ENCODE measurements at places on chromosomes 1 and 21.

- ATAC-seq, result peak; percentile 80
These were observed 34.7 kb downstream of the LRRC8D start for GRCh38 chr1:89855413-89856123.

DNA sequence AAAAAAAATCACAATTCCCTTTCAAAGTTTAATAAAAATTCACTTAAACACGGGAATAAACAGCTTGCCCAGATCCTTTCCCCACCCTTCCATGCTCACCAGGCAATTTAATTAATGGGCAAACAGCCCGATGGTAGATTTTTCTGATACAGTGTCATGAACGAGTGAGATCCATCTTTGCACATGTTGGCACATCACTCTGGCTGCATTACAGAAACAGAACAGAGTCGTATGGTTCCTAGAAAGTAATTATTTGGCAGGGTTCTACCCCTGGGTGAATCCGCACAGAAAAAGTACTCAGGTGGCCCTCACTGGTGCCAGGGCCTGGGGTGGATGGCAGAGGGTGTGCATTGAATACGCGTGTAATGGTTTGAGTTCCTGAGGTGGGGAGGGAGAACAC, 24.6 kb upstream of the OVAAL start:
- ATAC-seq, result no peak

- ATAC-seq, result no peak
These were observed 81.4 kb downstream of the CHRM3 start for GRCh38 chr1:239467730-239468129.

- no peak for ATAC-seq
These were observed 116.8 kb downstream of the KCNH1 start for GRCh38 chr1:211017075-211017718.

- no peak for ATAC-seq
These were observed 40.6 kb downstream of the STUM start for GRCh38 chr1:226589008-226589733.

DNA sequence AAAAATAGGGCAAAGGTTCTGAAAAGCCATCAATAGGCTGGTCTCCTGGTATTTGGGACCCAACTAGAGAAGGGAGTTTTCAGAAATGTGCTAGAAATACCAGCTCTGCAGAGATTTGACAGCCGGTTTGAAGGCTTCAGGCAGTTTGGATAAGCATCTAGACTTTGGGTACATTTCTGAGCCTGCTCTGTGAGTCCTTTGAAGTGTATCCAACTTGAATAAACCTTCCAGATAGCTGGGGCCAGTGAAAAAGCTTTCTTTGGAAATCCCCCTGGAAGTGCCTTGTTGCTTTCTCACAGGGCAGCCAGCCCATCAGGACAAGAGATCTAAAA, 6.4 kb upstream of the PEF1 start:
- no peak for ATAC-seq

DNA sequence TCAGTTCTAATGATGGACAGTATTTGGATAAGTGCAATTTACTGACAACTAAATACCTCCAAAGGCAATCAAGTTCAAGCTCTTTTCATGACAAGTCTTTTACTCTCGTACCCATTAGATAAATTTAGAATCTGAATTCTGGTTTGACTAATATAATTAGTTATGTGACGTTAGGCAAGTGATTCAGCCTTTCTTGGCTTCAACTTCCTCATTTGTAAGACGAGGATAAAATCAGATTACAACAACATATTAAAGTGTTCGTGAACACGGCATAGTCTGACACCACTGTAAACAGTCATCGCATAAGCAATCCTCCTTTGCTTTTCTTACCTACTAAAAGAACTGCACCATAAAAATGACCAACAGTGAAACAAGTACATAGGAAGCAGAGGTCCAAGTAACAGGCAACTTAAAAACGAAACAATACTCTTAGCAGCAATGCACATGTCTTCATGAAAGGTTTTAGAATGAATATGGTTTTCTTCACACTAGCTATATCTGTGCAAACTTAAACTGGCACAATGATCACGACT, 25.7 kb downstream of the COA6 start:
- ATAC-seq, result peak; percentile 66

DNA sequence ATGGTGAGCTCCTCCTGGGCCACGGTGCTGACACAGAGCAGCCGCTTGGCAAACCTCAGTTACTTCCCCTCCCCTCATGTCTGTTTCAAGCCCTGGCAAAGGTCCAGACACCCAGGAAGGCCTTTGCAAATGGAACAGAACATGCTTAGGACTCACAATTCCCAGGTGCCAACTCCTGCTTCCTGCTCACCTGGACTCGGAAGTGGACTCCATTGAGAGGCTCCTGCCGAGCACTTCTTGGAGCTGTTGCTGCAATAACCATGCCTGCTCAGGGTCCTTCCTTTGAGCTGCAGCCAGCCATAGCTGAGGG, 10.7 kb downstream of the DCST2 start:
- ATAC-seq, result no peak

- ATAC-seq, result no peak
These were observed 3.7 kb downstream of the BACH1 start for GRCh38 chr21:29302359-29302875.

GRCh38 chr1:54047384-54048305, 5.4 kb downstream of the TMEM59 start:
- peak; percentile 59 for ATAC-seq

GRCh38 chr1:180997843-180998504, 24.7 kb downstream of the STX6 start:
- ATAC-seq, result no peak

GRCh38 chr21:40053007-40053406, 185.8 kb downstream of the PCP4 start:
- no peak for ATAC-seq

GRCh38 chr21:34351786-34352241, 12.0 kb upstream of the KCNE2 start:
- ATAC-seq, result peak; percentile 83

- no peak for ATAC-seq
These were observed 537.4 kb upstream of the RGS18 start for GRCh38 chr1:191620883-191621282.

DNA sequence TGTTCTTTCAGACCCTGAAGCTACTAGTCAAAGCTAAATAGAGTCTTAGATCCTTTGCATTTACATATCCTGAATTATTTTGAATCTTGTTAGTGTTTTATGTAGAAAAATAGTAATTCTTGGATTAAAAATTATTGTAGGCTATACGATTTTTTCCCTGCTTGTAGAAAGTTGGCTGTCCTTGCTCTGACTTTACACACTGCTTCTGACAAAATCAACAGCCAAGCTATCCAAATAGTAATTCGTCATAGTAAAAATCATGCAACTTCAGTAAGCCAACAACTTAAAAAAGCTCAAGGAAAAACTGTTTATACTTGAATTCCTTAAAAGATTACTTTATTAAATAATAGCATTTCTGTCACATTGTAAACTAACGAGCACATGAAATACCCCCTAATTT, 7.5 kb upstream of the KRTAP23-1 start:
- ATAC-seq, result no peak

DNA sequence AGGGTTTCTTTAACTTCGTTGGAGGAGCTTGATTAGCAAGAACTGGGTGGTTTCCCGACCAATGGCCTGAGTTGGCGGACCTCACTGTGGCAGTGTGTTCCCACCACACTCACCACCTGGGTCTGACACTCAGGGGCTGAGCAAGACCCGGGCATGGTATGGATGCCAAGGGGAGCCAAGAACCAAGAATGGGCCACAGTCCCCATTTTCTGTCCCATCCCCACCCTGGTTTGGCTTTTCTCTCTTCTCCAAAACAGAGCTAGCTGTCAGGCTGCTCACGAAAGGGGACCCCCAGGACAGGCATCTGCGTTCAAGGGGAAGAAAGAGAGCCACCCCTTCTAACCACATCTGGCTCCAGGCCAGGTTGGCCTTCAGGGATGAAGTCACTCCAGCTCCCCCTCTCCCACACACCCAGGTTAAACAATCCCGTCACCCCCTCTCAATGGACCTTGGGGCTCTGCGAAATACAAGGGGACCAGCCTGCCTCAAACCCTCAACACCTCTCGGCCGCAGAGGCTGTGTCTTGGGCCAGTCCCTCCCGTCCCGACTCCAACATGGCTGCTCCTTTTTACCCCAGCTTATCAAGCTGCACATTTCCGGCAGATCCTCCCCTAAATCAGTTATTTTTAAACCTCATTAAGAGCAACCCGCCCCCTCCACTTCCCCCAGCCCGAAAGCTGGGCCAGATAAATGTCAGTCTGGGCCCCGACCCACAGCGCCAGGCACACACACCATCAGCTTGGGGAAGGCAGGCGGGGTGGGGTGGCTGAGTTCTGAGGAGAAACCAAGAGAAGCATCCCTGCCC, 3.4 kb downstream of the TAGLN2 start:
- ATAC-seq, result peak; percentile 47

DNA sequence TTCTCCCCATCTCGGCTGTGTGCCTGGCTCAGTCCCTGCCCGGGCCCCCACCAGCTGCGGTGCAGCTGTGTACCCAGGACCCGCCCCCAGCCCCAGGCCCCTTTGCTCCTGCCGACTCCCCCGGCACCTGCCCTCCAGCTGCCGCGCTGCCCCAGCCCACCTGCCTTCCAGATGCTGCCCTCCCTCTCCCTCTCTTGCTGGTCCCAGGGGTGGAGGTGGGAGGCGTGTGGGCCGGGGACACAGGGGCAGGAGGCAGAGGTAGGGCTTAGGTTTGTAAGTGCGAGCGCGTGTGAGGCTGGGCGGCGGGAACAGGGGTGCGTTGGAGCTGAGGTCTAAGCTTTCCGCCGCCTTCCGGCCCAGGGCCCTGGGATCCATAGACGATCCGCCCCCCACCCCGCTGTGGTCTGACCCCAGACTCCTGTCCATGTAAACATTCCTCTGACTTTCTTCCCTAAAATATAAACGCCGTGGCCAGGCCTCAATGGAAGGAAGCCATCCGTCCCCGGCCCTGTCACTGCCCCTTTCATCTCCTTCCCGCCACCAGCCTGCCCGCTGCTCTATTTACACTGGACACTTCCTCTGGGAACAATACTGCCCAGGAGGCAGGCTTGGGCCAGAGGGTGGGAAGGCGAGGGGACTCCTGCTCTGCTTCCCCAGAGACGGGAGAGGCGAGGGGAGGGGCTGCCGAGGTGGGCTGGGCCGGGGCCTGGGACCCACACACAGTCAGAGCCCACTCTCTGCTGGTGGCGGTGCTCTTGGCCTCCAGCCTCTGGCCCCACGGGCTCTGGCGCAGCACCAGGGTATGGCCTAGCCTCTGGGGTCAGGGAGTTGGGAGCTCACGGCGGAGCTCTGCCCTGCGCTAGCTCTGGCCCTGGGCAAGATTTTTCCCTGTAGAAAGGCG, 128.3 kb downstream of the CASZ1 start:
- ATAC-seq, result no peak

DNA sequence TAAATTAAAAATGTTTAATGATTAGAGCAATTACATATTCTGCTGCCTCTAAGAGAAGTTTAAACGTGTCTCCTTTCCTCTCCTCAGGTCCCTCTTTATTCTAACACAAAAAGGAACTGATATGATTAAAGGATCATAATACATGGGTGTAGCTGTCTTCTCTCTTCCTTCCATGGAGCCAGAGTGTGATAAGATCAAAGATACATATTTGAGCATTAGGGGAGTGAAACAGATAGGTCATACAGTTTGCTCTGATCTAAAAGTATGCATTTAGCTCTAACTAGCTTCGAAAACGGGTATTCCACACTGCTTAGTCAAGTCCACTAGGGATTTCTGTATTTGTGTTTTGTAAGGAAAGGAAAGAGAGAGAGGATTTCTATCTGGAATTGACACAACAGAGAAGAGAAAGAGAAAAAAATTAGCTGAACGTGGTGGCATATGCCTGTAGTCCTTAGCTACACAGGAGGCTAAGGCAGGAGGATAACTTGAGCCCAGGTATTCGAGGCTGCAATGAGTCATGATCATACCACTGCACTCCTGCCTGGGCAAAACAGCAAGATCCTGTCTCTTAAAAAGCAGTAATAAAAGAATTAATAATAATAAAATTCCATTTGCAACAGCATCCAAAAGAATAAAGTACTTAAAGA, 63.1 kb downstream of the CDC42BPA start:
- ATAC-seq, result no peak

- ATAC-seq, result no peak
These were observed 74.6 kb downstream of the NENF start for GRCh38 chr1:212507369-212507768.

- ATAC-seq, result no peak
These were observed 44.7 kb upstream of the GJA5 start for GRCh38 chr1:147804942-147805723.

DNA sequence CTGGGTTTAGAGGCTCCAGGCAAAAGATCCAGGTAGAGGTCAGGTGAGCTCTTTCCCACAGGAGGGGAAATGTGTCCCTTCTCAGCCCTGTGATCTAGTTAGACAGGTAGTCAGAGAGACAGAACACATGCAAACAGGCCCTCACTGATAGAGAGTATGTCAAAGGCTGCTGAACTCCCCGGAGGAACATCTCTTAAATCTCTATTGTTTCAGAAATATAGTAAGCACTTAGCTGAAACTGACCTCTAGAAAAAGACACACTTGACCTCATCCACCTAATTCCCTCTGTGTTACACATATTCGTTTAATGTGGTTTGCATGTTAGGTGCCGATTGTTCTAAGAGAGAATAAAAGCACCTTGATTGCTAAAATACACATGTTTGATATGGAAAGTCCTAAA, 23.3 kb downstream of the SUSD4 start:
- no peak for ATAC-seq

DNA sequence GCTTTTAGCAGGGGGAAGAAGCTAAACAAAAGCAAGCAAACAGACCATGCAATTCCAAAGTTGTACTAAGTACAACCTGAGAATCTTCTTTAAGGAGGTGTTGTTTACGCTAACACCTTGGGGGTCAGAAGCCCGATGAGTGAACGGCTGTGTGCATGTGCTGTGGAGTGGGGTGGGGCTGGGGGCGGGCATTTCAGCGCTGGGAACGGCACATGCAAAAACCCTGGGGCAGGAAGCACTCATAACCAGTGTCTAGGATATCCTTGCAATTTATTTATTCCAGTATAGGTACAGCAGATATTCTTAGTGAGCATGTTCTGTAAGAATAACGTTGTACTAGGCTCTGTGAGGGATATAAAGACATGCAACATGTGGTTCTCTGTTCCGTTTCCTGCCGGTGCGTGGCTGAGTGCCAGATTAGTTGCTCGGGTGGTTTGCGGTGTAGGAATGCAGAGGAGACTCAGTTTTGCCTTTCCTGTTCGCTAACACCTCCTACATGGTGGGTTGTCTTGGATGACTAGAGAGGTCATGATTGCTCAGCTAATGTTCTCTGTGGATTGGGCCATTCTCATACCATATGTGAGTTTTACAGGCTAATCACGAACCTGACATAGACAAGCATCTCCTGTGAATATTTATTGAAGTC, 3.7 kb downstream of the FASLG start:
- peak; percentile 91 for ATAC-seq

- no peak for ATAC-seq
These were observed 199.0 kb downstream of the URB2 start for GRCh38 chr1:229825042-229825441.

DNA sequence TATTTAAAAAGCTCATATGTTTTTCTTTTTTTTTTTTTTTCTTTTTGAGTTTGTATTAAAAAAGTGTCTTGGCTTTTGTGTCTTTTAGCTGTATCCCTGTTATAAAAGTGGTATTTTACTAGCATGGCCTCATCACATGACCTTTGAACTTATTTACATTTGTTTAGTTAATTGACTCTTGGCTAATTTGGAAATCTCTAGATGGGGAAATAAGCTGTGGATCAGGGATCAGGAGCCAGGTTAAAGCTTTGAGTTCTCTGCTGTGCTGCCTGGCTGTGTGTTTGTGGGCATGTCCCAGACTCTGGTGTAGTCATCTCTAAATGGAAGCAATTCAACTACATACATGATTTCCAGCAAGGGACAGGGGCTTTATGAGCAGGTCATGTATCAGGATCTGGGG, 56.5 kb downstream of the HHAT start:
- no peak for ATAC-seq

- ATAC-seq, result no peak
These were observed 1187.4 kb upstream of the NCAM2 start for GRCh38 chr21:19810779-19811178.

- no peak for ATAC-seq
These were observed 126.8 kb downstream of the GRIK1 start for GRCh38 chr21:29812947-29813346.

All from stimulated activated memory B cell treated with anti-CD40 and anti-IgM and Interleukin-4, amounts not matched to agents 10 μg/mL and 1 μg/mL and 100 μg/mL, for 72 hours (primary cell).